ENCODE measurements at places on chromosomes 11 and 22. TPM values are rescaled to one million over a fixed set of nuclear protein-coding genes. Genes with fewer than 3 reads are reported as not detected.

C11orf97 gene
- total RNA-seq = 14.7 TPM

KRTAP5-2 gene
- total RNA-seq = not detected

ZP1 gene
- total RNA-seq = not detected

KRTAP5-9 gene
- total RNA-seq = 0.52 TPM

TIGD3 gene
- total RNA-seq = not detected

Measured in lung (tissue), 17 donors.